Activated CD4-positive, alpha-beta T cell treated with anti-CD3 and anti-CD28 coated beads for 36 hours (primary cell): ENCODE measurements at places on chromosomes 16 and 17. TPM values are rescaled to one million over a fixed set of nuclear protein-coding genes. Genes with fewer than 3 reads are reported as not detected.

Gene GFAP
- total RNA-seq: not detected

Gene BTBD17
- total RNA-seq: not detected

Gene CDC6
- 105 TPM for total RNA-seq

Gene SLC43A2
- total RNA-seq: 1.1 TPM

Gene PPY
- not detected for total RNA-seq

Gene LDAF1
- total RNA-seq: 11.7 TPM

Gene ZG16B
- 1.2 TPM for total RNA-seq

Gene VTN
- 0.21 TPM for total RNA-seq

Gene NACA2
- total RNA-seq: not detected

Gene SRL
- not detected for total RNA-seq

GRCh38 chr17:66713533-66714042 lies 121.3 kb upstream of the CACNG5 start:
- DNase-seq: peak; percentile 26

GRCh38 chr17:71470062-71470461 lies 650.8 kb upstream of the SOX9 start:
- DNase-seq: no peak

DNA sequence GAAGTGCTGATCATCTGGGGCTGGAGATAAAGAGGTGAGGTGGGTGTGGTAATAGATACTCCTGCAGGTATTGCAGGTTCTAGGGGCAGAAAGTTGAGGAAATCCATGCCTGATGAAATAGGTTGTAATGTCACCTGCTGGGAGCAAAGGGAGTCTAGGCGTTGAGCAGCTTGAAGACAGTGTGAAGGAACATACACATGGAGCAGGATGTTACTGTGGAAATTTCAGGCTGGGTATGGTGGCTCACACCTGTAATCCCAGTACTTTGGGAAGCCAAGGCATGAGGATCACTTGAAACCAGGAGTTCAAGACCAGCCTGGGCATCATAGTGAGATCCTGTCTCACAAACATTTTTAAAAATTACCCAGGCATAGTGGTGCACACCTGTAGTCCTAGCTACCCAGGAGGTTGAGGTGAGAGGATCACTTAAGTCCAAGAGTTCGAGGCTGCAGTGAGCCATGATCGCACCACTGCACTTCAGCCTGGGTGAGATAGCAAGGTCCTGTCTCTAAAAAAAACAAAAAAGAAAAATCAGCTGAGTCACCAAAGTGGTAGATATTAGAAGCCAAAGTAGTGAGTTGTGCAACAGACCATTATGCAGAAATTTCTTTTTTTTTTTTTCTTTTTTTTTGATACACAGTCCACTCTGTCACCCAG lies 9.1 kb upstream of the CRYBA1 start:
- DNase-seq: no peak

DNA sequence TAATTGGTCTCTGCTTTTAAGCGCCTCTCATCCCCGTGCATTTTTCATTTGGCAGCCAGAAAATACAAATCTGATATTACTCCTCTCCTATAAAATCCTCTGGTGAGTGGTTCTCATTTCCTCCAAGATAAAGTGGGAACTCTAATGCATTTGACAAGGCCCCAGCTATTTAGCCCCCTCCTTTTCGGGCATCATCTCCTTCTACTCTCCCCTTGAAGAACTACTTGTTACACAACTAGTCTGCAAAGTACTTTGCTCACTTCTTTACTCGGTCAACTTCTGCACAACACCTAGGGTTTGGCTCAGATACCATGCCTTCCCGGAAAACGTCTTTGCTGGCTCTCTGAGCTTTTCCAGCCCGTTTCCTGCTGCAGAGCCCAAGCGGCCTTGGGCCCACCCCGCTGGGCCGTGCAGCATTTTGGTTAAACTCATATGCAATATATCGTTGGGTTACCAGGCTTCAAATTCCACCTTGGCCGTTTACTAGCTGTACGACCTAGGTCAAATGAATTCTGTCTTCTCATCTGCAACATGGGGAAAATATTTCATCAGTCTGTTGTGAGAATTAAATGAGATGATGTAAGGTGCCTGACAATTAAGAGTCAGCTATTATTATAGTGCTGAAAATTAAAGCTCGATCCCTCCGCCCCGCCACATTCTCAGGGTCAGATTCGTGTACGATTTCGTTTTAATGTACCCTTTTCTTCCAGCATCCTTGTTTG lies 883 bp upstream of the TAF15 start:
- peak; percentile 27 for DNase-seq

GRCh38 chr17:41806685-41807445 lies 4.9 kb downstream of the P3H4 start:
- DNase-seq: no peak

DNA sequence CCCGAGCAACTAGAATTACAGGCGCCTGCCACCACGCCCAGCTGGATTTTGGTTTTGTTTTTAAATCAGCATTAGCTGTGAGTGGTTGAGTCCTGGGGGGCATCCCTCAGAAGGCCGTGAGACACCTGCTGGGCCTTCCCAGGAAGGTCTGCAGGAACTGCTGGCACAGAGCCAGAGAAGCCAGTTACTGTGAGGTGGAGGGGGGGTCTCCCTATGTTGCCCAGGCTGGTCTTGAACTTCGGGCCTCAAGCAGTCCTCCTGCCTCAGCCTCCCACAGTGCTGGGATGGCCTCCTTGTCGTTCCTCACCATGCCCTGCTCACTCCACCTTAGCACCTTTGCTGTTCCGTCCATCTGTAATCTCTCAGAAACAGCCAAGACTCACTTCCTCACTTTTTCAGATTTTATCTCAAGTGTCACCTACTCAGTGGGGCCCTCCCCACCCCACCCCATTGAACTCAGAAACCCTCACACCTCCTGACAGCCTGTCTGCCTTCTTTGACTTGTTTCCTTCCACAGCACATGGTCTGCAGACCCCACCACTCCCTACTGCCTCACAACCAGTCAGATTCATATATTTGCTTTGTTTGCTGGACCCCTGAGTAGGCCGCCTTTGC lies 62.3 kb downstream of the WSB1 start:
- DNase-seq: no peak

DNA sequence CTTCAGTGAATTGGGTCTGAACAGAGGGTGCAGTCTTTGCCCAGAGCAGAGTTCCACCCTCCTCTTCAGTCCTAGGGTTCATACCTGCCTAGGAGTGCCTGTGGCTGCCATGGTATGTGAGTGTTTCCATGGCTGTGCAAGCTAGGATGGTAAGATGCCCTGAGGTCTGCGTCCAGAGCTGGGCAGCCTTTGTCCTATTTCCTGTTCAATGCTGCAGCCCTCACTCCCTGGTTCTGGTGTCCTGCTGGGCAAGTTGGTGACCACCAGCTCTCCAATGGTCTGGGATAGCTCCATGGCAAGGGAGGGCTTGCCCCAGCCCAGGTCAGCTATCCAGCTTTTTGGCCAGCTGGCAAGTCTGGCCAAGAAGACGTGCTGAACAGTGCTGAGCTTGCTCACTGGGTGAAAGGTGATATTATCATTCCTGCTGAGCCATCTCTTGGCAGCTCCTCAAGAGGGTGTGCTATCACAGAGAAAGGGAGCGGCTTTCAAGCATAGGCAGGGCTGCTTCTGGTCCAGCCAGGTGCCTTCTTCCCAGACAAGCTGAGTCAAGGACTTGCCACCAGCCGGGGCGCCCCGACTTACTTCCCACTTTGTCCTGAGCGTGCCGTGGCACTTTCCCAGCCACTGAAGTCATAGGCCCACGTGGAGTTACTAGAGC lies 13.0 kb upstream of the NFATC3 start:
- DNase-seq: no peak

GRCh38 chr17:9105068-9105868 lies 84.0 kb downstream of the NTN1 start:
- DNase-seq: no peak

GRCh38 chr16:19851476-19851875 lies 33.2 kb downstream of the GPRC5B start:
- no peak for DNase-seq

- no peak for DNase-seq
Observed at GRCh38 chr16:69793526-69793925, 31.4 kb downstream of the WWP2 start.

DNA sequence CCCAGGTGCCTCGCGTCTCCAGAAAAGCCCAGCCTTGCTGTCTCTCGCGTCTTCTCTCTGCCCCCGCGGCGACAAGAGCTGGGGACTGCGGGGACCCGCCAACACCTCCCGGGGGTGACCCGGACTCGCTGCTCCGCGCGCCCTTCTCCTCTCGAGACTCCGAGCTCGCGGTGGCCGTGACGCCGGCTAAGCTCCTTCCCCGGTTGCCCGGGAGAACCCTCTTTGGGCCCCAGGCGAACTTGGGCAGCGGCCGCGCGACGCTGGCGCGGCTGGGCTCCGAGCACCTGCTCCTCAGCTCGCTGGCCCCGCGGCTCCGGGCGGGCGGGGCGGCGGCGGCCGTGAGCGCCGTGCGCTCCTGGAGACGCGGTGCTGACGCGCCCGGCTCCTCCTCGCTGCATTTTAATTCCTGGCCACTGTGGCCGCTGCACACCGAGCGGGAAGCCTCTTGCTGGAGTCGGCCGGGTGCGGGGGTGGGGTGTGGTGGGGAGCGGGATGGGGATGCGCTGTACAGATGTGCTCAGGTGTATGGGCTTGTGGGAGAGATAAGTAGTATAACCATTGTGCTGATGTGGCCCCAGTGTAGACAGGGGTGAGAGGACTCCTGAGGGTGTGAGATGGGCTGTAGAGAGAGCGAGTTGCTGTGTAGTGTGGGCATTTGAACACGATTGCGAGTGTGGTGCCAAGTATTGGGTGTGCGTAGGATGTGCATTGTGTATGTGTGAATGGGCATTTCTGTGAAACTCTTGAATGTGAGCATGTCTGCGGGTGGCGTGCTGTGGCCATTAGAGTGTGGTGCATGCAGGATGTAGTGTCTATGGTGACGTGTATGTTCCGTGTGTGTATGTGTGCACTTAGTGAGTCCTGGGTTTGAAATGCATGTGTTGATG lies at the start of gene ASIC2:
ASIC2 (minus strand) TSS at position 315 of the 887 bp plus-strand sequence.
- peak; percentile 20 for DNase-seq

DNA sequence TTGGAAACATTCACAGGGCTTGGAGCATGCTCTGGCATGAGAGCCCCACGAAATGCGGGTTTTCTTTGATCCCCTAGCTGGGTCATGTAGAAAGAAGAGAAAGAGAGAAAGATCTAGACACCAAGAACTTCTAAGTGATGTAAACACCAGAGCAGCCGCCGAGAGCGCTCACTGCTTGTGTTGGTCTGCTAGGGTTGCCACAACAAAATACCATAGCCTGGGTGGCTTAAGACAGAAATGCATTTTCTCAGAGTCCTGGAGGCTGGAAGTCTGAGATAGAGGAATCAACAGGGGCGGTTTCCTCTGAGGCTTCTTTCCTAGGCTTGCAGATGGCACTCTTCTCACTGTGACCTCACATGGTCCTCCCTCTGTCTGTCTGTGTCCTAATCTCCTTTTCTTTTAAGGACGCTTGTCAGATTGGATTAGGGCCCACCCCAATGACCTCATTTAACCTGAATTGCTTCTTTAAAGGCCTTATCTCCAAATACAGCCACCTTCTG lies 139.5 kb downstream of the CYLD start:
- no peak for DNase-seq

DNA sequence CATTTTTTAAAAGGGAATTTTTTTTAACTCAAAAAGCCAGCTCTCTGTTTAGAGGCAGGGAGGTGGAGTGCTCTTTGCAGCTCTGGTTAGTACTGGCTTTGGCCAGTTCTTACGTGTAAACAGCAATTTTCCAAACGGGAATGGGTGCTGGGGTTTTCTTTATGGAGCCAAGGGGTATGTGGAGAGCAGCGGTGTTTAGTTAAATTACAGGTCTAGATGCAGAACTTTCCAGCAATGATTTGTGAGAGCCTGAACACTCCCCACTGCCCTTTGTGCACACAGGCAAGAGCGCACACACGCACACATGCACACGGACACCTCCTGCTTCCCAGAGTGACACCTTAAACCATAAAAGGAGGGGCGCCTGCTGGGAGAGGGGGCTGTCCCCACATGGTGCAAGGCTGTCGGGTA lies 140.2 kb downstream of the MSI2 start:
- DNase-seq: no peak

DNA sequence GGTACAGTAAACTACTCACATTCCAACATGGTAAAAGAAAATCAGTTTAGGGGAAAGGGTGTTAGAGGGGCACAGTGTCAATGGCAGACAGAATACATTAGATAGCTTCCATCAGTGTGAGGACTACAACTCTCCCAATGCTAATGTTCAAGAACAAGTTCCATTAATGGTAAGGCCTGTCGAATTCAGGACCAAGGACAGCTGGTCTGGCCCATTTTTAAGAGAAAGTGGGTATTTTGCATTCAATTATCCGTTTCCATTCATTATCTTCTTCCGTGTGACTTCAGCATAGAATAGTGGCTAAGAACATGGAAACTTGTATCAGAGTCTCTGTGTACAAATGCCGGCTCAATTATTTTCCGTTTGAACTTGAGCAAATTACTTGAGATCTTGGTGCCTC lies 98.4 kb downstream of the XYLT1 start:
- DNase-seq: no peak

DNA sequence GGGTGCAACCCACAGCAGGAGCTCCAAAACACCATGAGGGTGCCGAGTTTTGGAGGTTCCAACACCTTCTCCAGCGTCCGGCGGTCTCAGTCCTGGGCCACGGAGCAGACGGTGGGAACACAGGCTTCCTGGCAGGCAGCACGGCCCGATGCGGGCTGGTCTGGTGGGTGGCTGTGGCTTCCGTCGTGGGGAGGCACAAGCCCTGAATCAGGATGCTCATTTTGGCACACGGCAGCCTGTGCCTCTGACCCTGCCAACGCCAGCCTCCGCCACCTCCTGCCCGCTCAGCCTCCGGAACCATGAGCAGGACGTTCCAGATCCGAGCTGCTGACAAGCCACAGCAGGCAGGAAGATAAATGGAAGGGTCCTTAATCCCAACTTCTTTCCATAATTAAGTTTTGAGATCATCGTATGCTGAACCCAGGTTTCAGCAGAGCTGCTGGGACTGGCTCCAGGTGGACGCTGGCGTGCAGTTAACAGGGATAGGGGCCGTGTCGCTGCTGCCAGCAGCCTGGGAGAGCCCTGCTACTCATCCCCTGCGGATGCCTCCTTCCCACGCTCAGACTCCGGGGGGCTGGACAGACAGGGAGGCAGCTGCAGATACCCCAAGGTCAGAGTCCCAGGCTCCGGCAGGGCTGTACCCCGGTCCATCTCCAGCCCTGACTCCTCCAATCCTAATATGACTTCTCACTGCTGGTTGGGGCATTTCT lies 136.6 kb downstream of the ENGASE start:
- DNase-seq: no peak

- no peak for DNase-seq
Observed at GRCh38 chr16:28879261-28879840, 1.1 kb downstream of the ATP2A1 start.

DNA sequence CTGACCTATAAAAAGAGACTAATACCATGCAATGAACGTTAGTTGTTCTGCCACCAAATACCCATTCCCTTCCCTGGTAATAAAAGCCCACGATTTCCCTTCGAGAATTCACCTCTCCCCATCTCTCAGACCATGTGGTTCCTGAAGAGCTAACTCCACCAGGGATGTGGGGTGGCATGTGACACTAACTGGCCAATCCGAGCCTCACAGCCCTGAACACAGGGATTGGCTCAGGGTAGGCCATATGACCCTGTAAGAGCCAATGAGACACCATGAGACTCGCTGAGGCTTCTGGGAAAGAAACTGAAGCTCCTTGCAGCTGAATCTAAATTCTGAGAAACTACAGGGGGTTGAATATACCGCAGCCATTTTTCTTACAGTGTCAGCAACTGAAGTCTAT lies 21.1 kb downstream of the HELZ start:
- peak; percentile 44 for DNase-seq
